ENCODE measurements at places on chromosomes 3 and 15.
A peak's percentile ranks its signal among the peaks of the same experiment; 100 is the strongest.

DNA sequence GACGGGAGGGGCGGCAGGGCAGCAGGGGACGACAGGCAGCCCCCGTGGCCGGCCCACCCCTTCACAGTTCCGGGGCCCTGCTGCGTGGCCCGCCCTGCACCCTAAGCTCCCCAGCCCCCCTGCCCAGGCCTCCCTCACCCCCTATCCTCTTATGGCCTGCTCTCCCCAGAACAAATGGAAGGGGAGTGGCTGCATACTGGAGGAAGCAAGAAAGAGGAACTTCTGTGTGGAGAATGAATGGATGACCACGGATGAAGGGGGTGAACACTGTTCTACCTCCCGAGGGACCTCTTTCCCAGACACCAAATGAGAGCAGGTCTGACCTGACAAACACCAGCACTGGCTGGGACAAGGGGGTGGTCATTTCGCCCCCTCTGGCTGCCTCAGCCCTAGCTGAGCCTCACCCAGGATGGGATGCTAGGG, 25.0 kb downstream of the SEC61A1 start:
- no peak for DNase-seq

- no peak for DNase-seq
Measured at GRCh38 chr3:151816091-151816604, 2.2 kb downstream of the AADAC start.

- DNase-seq, result no peak
Measured at GRCh38 chr15:82812994-82813393, 3.6 kb downstream of the WHAMM start.

GRCh38 chr3:26915208-26915607, 292.6 kb downstream of the LRRC3B start:
- no peak for DNase-seq

- no peak for DNase-seq
Measured at GRCh38 chr3:121894301-121894990, at the start of gene SLC15A2. Gene SLC15A2 (plus strand): TSS chr3:121894401. CDS start chr3:121894477, 76 bp downstream.

DNA sequence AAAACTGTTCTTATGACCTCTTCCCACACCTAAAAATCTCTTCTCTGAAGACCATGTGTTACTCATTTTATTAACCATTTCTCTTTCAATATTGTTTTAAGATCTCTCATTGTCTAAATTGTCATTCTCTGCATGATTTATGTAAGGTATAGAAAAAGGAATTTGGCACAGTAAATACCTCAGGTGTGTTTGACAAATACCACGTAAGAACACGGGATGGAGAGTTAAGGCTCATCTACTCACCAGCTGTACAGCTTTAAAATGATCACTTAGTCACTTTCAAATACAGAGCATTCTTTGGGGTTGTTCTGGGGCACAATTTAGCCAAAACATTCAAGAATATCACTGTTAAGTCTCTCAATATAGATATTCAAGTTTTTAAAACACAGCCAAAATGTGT, 627.1 kb downstream of the MCTP2 start:
- no peak for DNase-seq

GRCh38 chr3:64267721-64268604, 42.7 kb upstream of the PRICKLE2 start:
- DNase-seq, result peak; percentile 78

- no peak for DNase-seq
Measured at GRCh38 chr3:27613846-27614500, 108.2 kb downstream of the EOMES start.

DNA sequence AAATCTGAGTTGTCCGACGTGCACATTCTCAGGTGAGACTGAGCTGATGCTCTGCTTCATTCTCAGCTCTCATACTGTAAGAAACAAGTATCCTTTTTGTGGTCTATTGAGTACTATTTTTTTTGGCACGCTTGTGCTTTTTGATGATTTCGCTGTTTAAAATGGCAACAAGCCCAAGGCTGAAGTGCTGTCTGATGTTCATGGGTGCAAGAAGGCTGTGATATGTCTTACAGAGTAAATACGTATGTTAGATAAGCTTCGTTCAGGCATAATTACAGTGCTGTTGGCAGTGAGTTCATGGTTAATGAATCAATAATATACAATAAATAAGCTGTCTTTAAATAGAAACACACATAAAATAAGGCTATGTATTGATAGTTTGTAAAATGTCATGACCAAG, 27.2 kb downstream of the AQR start:
- no peak for DNase-seq

- DNase-seq, result no peak
Measured at GRCh38 chr3:157582637-157582973, 79.4 kb upstream of the VEPH1 start.

DNA sequence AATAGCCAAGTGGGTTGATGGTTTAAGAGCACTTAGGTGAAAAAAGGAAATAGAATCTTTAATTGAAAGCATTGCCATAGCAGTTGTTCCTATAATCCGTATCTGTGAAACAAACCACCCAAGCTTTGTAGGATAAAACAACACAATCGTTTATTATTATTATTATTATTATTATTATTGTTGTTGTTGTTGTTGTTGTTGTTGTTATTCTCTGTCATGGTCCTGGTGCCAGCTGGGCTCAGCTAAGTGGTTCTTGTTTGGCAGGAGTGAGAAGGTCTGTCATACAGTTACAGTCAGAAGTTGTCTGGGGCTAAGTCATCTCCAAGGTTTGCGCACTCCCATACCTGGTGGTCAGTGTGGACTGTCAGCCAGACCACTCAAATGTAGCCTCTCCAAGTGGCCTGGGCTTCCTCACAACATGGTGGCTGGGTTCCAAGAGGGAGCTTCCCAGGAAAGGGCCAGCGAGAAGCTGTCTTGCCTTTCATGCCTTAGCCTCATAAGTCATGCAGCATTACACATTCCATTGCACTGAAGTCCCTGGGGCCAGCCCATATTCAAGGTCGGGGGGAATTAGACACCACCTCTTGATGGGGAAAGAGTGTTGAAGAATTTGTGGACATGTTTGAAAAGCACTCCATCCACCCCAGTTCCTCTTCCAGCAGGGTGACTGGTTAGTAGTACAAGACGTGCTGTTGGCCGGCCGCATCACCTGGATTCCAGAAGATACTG, 54.3 kb upstream of the FGD5 start:
- DNase-seq, result no peak

- no peak for DNase-seq
Measured at GRCh38 chr15:95630683-95631082, 699.8 kb upstream of the NR2F2 start.

DNA sequence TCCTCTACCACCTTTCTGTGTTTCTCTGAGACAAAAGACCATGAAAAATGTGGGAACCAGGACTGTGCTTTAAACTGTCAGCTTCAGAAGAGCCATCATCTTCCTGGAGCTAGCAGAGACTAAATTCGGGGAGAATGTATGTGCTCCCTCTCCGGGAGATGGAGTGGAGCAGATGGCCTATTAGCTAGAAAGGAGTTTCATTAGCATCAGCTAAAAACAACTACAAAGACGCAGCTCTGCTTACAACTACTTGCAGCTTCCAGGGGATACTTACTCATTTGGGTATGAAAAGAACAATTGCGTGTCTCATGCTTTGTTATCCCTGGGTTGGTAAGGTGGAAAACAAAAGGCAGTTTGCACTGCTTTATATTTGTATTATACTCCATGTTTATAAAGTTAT, 159.6 kb downstream of the MFSD1 start:
- no peak for DNase-seq

DNA sequence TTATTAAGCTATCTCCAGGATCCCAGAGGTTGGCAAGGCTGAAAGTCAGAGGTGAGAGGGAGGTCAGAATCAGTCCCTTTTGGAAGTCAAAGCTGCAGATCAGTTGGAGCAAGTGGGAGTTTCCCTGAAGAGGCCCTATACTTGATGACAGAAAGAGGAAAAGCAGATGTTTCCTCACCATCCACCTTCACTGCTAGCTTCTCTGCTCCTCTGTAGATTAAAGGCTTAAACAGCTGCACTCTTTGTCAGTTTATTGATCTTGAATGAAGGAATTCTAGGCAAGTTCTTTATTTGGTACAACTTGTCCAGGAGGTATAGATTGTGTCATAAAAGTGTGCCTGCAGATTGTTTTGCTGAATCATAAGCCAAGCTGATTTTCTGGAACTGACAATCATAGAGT, 408.2 kb upstream of the TGFBR2 start:
- DNase-seq, result no peak

GRCh38 chr3:101268141-101268540, 52.2 kb downstream of the IMPG2 start:
- DNase-seq, result no peak

DNA sequence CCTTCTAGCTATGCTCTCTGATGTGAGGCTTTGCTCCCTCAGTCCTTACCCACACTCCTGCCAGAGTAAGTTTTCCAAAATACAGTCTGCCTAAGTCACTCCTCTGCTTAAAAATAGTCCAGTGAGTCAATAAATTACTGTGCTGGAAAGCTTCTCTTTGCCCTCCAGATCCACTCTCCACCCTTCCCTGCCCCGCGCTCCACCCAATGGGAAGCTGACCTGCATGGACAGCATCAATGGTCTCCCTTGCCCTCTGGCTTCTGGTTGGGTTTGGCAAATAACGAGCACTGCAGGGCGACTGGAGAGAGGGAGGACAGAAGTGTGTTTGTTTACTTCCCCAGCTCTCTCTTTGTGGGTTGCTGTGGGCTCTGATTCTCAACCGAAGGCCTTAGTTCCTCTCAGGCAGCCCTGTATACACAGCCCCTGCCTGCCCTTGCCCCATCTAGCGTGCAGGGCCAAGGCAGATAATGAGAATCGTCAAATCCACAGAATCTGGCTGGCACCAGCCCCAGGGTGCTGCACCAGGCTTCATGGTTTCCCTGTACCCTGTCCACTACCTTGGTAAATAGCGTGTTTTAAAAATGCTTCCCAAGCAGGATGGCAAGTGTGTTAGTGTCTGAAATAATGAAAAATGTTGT, 110.4 kb downstream of the ADAMTSL3 start:
- DNase-seq, result no peak

GRCh38 chr3:126267169-126267975, 87.0 kb upstream of the ALDH1L1 start:
- DNase-seq, result peak; percentile 84

- DNase-seq, result no peak
Measured at GRCh38 chr3:109098079-109098644, 19.8 kb downstream of the MORC1 start.

All from tibial artery (tissue), 4 donors.